ENCODE measurements at places on chromosomes 2 and 18.

GRCh38 chr18:78986018-78986481, 6.4 kb downstream of the SALL3 start:
- DNase-seq: no peak

DNA sequence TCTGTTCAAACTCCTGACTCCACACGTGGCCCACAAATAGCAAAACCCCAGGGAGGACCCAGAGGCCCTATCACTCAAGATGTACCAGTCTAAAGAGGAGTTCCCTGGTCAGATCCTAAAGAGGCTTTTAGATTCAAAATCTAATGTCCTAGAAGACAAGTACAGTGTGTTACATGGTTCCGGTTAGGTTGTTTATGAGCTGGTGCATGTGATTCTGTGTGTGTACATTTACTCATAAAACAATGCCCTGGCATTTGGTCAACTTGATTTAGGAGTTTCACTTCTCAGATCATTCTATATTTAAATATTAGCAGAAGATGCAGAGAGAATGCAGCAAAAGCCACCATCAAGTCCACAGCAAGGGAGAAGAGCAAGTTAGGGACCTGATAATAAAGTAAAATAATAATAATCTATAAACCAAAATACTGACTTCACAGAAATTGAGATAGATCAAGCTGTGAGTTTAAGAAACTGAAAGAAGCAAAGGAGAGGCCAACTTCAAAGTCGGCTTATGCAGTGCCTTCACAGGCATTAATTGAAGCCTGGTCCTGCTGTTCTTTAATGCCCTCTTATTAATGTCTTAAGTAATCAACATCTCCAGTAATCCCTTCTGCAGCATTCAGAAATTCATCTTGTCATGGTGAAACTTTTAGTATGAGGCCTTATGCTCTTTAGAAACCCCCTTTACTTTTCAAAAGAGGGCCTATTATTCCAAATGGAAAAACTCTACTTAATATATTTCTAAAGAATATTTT, 4.2 kb upstream of the AP1S3 start:
- no peak for DNase-seq

DNA sequence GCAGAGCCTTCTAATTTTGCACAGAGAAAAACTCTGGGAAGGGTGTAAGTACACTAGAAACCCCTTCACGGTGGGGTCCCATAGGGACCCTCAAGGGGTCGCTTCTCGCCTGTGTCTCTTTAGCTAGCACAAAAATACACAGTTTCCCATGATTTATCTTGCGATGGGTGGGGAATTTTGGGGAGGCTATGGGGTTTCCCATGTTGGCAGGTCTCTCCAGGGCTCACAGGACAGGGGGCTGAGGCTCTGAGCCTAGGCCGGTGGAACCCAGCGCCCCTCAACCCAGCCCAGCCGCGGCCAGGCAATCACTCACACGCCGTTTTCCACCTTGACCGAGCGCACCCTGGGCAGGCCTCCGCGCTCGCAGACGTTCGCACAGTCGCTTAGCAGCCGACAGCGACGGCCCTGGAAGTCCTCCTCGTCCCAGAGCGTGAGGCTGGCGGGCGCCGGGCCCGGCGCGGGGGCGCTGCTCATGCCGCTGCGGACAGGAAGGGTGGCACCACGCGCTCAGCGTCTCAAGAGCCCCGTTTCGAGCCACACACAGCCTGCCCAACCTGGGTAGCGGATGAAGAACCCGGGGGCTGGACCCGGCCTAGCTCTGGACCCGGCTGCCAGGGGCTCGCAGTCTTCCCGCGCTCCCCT, 398 bp downstream of the CRYBA2 start:
- DNase-seq: no peak

DNA sequence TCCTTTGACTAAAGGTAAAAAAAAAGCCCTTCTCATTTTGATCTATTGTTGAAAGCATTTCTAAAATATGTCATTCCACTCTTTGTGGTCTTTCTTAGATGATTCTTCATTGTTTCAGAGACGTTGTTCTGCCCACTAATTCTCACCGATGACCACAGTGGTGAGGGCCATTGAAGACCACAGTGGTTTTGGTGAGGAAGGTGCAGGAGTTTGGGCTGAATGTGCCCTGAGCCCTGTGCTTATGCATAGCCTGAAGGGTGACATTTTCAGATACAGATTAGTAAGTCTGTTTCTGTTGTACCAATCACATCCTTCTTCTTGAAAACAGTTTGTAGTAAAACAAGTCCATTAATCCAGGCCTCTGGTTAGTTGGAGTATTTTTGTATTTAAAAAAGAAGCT, 251.3 kb upstream of the ATP5MC3 start:
- DNase-seq: no peak

DNA sequence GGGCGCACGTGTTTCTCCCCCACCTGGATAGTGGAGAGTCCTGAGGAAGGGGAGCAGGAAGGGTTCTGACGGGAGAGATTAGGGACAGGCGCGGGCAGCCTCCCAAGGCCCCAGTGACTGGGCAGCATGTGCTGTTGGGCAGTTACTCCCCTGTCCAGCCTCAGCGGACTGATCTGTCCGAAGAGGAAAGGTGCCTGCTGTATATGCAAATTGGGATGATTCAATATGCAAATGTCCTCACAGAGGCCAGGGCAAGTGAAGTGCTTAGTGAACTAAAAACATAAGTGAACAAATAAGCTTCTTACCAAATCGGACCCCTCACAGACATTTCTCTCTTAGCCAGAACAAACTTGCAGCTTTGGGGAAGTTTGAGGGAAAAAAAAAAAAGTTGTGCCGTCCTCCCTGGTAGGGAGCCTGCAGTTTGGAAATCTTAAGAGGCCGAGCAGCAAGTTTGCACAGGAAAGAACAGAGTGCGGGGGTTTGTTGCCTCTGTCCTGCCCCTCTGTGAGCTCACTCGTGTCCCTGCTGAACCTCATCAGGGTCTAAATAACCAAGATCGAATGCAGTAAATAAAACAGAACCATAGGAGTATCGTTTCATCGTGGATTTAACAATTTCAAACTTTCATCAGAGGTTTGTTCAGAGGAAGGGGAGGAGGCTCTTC, 141.4 kb downstream of the KCTD1 start:
- no peak for DNase-seq

DNA sequence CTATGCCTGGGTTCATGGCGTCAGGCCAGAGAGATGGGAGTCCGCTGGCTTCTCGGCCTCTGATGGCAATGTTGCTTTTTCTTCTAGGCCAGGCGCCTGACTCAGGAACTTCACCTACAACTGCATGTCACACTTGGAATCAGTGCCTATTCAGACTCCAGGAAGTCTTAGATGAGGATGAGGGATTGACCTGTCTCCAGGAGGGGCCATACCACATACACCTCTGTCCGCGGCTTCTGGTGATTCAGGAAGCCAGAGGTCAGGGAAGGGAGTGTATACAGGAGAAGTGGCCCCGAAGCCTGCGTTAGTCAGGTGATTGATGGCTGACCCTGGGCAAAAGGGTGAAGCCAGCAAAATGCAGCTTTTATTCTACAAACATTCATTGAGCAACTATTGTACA, 109.1 kb upstream of the RMDN2 start:
- no peak for DNase-seq

- no peak for DNase-seq
These were observed 13.4 kb downstream of the SPTBN1 start for GRCh38 chr2:54469484-54470053.

- DNase-seq: no peak
These were observed 265.4 kb upstream of the DLGAP1 start for GRCh38 chr18:4720518-4720917.

GRCh38 chr2:46747297-46747818, 168.2 kb downstream of the MCFD2 start:
- DNase-seq: no peak

GRCh38 chr2:149732730-149733290, 145.2 kb upstream of the MMADHC start:
- DNase-seq: no peak

DNA sequence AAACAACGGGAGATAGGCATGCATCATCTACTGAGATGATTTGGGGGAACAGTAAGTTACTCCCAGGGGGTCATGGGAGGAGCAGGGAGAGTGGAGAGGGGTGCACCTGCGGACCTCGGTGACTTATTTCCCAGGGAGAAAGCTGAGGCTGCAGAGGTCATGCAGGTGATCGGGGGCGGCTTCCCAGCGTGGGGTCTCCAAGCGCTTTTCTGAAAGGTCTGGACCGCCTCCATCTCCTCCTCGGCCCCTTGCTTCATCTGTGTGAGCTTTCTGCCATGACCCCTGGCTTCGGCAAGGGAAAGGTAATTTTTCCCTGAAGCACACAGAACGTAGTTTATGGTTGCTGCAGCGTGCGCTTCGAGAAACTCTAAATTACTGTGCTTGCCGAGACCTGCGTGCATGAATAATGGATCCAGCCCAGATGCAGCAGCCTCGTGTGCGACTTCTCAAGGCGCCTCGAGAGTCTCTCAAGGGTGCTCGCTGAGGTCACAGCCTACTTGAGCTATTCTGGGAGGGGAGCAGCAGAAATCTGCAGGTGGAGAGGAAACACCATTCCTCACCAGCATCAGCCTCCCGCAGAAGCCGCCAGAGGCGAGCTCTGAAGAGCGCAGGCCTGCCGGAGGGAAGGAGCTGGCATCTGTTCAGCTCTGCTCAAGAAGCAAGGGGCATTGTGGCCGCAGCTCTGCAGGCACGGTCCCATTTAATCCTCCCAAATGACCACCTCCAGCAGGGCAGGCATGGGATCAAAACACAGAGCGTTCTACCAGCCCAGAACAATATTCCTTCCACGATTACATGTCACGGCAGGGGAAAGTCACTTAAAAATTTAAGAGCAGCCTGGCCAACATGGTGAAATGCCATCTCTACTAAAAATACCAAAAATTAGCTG, 308.4 kb upstream of the MYT1L start:
- no peak for DNase-seq

GRCh38 chr2:108268001-108268400, 20.7 kb upstream of the SULT1C2 start:
- DNase-seq: no peak

DNA sequence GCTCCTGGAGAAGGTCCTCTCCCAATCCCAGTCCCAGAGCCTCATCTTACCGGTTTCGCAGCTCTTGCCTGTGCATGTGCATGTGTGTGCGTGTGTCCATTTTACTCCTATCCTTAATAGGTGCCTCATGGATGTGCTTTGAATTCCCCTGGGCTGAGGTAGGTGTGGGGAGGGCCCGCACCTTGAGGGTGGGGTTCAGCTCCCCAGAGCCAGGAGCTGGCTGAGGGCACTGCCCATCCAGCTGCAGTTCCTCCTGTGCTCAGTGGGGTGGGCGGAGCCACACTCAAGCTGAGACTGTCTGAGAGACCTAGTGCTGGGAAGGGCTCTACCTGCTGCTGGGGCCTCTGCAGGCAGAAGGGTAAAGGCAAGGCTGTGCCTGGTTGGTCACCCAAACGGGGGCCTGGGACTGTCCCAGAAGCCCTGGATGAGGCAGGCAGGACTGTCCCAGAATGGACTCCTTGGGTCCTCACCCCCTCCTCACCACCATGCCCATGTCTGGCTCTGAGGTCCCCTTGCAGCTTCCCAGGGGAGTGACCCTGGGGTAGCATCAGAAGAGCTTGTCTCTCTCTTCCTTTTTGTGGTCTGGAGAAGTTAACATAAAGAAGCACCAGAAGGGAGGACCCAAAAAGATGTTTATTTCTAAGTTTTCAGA, 8.9 kb downstream of the GDF7 start:
- DNase-seq: peak; percentile 74
